GM18507 (cell line): ENCODE measurements at places on chromosomes 16 and 17.
A peak's percentile ranks its signal among the peaks of the same experiment; 100 is the strongest.

GRCh38 chr16:10521681-10522274 is 58.6 kb downstream of the EMP2 start:
- DNase-seq, result peak; percentile 39

DNA sequence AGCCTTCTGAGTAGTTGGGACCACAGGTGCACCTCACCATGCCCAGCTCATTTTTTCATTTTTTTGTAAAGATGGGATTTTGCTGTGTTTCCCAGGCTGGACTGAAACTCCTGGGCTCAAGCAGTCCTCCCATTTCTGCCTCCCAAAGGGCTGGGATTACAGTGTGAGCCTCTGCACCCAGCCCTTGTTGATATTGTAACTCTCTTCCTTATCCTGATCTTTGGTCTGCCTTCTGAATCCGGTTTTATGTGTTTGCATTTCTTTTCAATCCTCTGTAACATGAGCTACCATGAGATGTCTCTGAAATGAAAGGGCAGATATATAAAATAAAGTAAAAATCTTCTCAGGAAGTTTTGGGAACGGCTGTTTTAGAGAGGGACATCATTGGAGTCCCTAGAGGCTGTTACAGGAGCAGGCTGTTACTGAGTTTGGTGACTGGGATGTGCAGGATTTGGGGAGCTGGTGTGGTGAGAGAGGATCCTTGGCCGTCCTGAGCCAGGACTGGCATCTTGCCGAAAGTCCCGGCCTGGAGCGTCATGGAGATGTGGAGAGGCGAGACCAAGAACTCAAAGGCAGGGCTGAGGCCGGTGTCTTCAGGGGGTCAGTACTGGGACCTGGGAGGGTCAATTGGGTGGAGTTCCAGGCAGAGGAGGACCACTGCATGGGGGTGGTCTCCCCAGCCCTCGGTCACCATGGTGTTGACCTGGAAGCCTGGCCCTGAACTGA is 39.4 kb downstream of the ATP2C2 start:
- no peak for DNase-seq

DNA sequence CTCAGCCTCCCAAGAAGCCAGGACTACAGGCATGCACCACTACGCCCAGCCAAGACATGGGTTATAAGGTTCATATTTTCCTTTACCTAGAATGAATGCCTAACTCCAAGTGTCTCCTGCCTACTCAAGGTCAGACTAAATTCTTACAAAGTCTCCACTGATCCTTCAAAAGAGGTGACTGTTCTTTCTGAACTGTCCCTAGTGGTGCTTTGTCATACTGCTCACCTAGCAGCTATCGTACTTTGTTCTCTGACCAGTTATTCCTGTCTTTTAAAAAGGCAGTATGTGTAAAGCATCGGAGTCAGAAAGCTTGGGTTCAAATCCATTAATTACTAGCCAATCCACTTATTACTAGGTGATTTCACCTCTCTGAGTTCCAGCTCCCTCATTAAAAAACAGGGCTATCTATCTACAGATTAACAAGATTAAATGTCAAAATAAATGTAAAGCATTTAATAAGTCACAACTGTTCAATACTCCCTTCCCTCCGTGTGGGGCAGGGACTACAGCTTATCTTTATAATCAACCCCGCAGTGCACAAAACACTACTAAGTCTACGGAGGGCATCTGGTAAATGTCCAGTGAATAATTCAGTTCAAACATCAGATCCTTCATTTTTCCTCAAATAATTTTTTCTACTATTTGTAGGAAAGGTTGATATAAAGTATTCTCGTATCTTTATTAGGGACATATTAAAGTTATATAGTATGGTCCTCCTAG is 20.0 kb upstream of the ITGA2B start:
- DNase-seq, result no peak

DNA sequence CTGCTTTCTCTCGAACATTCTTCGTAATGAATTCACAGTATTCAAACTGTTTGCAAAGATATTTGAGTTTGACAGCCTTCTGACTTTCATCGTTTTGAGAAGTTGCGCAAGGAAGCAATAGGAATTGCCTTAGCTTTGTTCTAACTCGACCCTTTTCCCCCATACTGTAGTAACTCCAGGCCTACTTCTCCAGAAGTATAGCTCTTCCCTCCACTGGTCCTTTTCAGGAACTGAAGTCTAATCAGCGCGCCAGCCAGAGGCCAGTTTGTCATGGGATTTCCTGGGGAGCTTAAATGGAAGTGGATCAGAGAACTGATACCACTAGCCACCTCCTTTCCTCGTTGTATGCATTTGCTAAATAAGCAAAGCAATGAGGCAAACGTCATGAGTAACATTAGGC is 27.9 kb downstream of the CDR2 start:
- no peak for DNase-seq

DNA sequence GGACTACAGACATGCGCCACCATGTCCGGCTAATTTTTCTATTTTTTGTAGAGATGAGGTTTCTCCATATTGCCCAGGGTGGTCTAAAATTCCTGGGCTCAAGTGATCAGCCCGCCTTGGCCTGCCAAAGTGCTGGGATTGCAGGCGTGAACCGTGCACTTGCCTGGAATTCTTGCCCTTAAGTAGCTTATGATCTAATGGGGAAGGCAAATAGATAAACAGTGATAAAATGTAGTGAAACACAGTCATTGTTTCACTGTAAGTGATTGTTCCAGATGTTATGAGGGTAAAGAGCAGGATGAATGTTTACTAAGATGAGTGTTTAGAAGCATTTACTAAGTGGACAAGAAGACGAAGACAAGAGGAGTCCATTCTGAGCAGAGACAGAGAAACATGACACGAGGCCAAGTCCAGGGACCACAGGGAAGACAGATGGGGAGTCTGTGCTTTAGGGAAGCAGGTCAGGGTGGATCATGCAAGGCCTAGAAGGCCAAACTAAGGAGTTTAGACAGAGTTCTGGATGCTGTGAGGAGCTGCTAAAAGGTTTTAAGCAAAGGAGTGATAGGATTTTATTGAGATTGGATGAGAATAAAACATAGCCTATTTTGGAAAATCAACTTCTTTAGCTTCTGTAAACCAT is 36.9 kb downstream of the YPEL2 start:
- no peak for DNase-seq
